ENCODE measurements at places on chromosomes 6 and 20.

- DNase-seq, result no peak
Measured at GRCh38 chr6:64930681-64931080, 776.3 kb downstream of the EYS start.

DNA sequence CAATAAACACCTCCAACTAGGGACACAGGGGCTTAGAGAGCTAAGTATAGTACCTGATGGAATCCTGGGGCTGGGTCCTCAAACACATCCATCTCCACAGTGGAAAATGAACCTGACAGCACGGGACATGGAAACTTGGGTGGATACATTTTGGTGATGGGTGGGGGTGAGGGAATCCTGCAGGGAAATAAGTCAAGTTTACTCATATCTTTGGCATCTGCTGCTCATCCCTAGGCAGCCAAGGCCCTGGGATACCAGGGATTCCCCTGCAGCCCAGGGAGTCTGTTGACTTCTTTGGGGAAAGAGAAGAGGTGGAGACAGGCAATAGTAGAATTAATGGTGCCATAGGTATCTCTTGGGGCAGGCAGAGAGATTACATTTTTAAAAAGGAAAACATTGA is 6.6 kb downstream of the APOBEC2 start:
- no peak for DNase-seq

DNA sequence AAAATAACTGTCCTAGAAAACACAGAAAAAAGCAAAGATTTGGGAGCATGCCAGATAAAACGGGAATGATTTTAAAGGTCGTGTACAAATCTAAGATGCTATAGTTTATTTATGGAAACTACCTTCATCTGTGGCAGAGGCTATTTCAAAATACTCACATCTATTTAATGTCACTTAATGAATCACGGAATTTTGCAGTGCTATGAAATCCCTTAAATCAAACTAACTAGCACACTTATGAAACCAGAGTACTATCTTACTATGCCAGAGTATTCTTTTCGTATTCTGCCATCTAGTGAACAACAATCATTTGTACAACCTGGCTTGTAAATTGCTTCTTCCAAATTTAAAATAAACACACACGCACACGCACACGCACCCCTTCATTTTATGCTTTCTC is 77.9 kb upstream of the BMP5 start:
- no peak for DNase-seq

GRCh38 chr6:39521958-39522357 is 199.5 kb upstream of the KCNK16 start:
- no peak for DNase-seq

GRCh38 chr6:125310994-125311649 is 9.4 kb upstream of the HDDC2 start:
- DNase-seq, result no peak

- no peak for DNase-seq
Measured at GRCh38 chr6:121652223-121652622, 216.8 kb downstream of the GJA1 start.

DNA sequence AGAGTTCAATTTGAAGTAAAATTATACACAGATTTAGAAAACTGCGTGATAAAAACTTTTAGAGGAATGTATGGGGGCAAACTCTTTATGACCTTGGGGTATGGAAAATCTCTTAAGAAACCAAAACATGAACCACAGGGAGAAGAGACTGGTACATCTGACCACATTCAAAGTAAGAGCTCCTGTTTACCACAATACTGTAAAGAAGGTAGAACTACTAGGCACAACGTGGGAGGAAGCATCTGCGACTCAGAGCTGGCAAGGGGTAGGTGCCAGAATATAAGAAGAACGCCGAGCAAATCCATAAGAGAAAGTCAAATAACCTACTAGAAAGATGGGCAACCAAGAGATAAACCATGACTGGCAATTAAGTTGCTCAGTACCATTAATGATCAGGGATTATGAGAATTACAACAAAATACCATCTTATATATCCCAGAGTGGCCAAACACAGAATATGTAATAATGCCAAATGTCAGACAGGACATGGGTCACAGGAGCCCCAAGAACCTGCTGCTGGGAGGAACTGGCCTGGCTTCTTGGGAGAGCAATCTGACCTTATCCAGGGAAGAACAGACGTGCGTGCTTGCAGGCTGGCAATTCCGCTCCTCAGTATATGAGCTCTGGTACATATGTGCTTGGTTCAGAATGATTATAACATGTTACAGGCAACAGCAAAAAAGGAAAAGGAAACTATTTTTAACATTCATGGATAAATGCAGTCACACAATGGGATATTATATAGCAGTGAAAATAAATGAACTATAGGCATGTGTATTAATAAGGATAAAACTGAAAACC is 50.2 kb downstream of the INSM1 start:
- DNase-seq, result no peak

- DNase-seq, result no peak
Measured at GRCh38 chr6:143224516-143224915, 163.8 kb downstream of the AIG1 start.

- DNase-seq, result no peak
Measured at GRCh38 chr6:15887491-15888461, 224.9 kb upstream of the DTNBP1 start.

- DNase-seq, result peak; percentile 70
Measured at GRCh38 chr6:26571592-26572296, 25.0 kb upstream of the ABT1 start.

DNA sequence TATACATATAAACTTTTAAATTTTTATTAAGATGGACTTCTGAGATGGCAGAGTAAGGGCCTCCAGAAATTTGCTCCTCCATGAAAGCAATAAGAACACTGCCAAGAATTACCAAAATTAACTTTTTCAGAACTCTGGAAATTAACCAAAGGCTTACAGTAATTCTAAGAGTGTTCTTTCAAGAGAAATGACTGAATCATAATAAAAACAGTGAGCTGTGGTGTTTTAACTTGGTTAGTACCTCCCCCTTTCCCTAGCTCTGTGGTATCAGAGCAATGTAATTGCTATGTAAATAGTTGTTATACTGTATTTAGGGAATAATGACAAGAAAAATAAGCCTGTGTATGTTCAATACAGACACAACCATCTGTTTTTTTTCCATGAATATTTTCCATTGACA is 19.0 kb downstream of the HECA start:
- DNase-seq, result no peak

GRCh38 chr6:124956018-124956417 is 6.2 kb upstream of the RNF217 start:
- no peak for DNase-seq

- no peak for DNase-seq
Measured at GRCh38 chr6:125985522-125985921, 818 bp upstream of the TRMT11 start.

GRCh38 chr6:91782802-91783201 is 1195.9 kb upstream of the MAP3K7 start:
- no peak for DNase-seq

- no peak for DNase-seq
Measured at GRCh38 chr20:9510911-9511310, 3.5 kb upstream of the LAMP5 start.

DNA sequence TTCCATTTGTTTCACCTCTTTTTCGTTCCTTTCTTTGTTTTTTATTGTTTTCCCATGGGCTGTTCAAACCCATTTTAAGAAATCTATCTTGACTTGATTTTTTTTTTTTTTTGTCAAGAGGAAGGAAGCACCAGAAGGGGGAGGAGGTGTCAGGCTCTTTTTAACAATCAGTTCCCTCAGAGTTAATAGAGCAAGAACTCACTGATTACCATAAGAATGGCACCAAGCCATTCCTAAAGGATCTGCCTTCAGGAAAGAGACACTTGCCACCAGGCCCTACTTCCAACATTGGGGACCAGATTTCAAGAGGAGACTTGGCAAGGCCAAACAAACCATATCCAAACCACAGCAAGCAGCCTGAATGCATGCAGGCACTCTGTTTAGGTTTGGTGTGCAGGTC is 168.0 kb downstream of the OTOR start:
- no peak for DNase-seq

DNA sequence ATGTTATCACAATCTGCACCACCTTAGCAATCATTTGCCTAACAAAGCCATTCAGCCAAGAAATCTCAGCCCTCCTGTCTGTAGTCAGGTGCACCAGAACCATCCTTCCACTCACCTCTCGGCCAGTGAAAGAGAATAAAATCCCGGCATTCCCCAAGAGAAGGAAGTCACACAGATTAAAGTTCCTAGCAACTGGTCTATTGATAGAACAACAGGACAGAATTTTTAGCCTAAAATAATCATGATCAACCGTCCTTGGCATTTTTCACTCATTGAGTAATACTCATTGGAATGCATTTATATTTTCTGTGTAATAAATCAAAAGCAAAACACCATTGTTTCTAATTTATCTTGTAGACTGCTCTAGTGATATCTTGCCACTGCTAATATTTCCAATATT is 85.7 kb upstream of the CDH4 start:
- DNase-seq, result no peak

- DNase-seq, result no peak
Measured at GRCh38 chr6:137866200-137866913, 702 bp upstream of the TNFAIP3 start.

GRCh38 chr6:7542065-7542873 is 798 bp downstream of the DSP start:
- DNase-seq, result no peak

DNA sequence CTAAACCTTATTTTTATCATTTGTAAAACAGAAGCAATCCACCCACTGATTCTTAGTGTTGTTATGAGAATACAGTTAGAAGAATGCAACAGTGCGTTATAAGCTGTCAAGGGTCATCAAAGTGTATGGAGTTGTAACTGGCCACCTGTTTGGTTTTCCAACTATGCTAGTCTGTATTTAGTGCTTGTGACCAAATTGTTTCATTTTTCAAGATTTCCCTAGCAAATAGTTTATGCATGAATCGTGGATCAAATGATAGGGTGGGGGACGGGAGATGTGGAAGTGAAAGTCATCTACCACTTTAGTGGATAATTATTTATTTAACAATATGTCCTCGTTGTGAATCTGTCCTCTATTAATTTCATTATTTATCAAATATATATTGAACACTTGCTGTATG is 175.4 kb upstream of the HDDC2 start:
- DNase-seq, result no peak

- peak; percentile 85 for DNase-seq
Measured at GRCh38 chr20:50794846-50795634, at the start of gene BCAS4. BCAS4 (plus strand) TSS chr20:50795061; CDS start chr20:50795084, 23 bp downstream.

DNA sequence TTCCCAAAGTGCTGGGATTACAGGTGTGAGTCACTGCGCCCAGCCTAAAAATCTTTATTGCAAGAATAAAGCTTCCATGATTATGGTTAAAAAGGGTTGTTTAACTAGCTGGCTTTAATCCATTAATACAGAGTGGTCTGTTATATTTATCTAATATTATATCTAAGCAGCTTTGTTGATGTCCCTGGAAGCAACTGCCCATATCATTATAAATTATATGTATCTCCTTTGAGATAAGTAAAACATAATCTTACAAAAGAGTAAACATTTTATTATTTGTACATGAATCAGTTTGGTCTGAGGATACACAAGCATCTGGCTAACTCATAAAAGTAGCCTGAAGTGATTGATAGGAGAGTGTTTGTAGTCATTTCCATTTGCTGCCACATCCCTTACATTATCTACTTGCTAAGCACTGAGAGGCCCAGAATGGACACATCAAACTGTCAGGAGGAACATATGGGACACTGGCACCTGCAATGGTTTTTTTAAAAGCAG is 46.9 kb downstream of the TRAF3IP2 start:
- DNase-seq, result no peak

DNA sequence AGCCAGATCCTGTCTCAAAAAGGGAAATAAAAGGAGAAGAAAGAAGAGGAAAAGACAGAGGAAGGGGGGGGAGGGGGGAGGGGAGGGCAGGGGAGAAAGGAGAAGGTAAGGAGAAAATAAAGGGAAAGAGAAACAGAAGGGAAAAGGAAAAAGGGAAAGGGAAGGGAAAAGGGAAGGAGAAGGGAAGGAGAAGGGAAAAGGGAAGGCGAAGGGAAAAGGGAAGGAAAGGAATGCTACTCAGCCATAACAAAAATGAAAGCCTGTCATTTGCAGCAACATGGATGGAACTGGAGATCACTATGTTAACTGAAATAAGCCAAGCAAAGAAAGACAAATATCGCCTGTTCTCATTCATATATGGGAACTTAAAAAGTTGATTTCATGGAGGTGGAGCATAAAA is 22.3 kb downstream of the RBM24 start:
- DNase-seq, result no peak

- DNase-seq, result no peak
Measured at GRCh38 chr6:35024551-35025054, 116.5 kb downstream of the TCP11 start.

GRCh38 chr6:13807696-13808095 is 6.7 kb downstream of the MCUR1 start:
- DNase-seq, result no peak

GRCh38 chr20:44447827-44448419 is 27.8 kb upstream of the TTPAL start:
- no peak for DNase-seq

- DNase-seq, result no peak
Measured at GRCh38 chr6:69584536-69584912, 212.3 kb downstream of the LMBRD1 start.

GRCh38 chr6:166703149-166703710 is 76.2 kb upstream of the RPS6KA2 start:
- DNase-seq, result no peak

- DNase-seq, result no peak
Measured at GRCh38 chr6:126175251-126175650, 164.7 kb upstream of the CENPW start.

GRCh38 chr20:62596486-62596885 is 45.8 kb upstream of the SLCO4A1 start:
- no peak for DNase-seq

DNA sequence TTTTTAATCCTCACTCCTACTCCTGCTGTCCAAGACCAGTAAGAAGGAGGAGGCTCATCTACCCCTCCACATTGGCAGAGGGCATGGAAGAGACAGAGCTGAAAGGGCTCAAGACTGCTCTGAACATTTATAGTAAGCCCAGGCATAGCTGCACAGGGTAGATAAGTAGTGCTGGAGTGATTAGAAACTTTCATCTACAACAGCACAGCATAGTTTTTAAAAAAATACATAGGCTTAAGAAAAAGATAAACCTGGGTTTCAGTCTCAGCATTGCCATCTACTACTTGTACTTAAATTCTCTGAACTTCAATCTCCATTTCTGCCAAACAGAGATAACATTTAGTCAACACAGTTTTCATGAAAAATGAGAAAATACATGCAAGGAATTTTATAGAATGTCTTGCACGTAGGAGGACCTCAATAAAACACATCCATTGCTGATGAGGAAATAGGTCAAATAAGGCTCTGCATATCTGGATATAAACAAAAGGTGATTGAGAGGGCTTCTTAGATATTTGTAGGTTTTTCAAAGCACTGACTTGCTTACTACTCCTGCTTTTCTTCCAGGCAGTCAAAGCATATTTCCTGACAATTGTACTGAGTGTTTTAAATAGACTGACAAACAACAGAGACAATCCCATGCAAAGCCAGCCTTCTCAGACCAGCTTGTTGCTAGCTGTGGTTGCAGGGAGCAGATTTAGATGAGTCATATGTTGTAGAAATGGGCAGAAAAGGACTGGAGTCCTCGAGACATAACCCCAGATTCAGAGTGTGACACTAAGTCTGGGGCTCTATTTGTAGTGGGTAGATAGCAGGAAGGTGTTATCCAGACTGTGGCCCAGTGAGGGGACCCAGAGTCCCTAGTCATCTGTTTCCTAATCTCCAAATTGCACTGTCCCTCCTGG is 107.4 kb upstream of the TAB2 start:
- peak; percentile 30 for DNase-seq

Measured in stimulated activated CD4-positive, alpha-beta T cell treated with anti-CD3 and anti-CD28 coated beads, Interleukin-2, amount 100 ng/mL, for 24 hours (primary cell).